Right lung (tissue), 10 donors: ENCODE measurements at places on chromosomes 3 and 15. TPM values are rescaled to one million over a fixed set of nuclear protein-coding genes. Genes with fewer than 3 reads are reported as not detected.

Gene ITGB5
- polyA plus RNA-seq: 45.8 TPM

DNA sequence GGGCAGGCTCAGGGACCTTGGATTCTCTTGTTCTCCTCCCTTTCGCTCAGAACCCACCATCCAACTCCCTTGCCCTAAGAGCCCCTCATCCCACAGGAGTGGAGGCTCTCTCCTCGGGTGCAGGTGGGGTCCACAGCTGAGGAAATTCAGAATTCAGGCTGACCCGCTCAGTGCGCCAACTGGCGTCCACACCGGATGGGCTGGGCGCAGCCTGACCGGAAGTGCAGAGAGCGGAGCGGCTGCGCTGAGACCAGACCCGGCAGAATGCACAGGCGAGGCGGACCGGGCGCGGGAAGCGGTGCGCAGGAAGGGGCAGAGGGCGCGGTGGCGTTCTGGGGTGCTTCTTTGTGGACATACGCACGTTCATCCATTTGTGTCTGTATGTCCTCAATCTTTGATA is 210.4 kb upstream of the NDN start:
- peak; percentile 10 for DNase-seq

DNA sequence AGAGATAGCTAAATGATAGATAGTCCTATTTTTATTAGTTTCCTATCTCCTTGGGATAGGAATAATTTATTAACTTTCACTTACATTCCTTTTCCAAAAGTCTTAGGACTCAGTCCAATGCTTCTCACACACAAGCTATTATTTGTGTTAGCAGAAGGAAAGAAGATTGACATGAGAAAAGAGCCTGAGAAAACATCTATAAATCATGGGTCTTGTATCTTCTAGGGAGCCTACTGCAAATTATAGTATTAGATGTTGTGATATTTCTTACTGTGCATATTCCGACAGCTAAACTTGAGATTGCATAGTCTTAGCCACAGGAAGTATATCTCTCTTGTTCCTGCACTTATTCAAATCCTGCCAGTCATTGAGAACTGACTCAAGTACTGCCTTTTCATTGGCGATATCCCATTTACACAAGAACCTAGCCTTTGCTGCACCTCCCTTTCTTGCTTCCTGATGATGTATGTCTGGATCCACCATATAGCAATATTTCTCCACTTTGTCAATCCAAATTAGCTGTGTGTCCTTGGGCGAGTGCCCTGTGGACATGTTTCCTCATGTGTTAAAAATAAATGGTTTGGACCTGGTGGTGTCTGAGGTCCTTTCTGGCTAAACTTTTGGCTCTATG is 245.1 kb upstream of the LMCD1 start:
- DNase-seq: no peak

DNA sequence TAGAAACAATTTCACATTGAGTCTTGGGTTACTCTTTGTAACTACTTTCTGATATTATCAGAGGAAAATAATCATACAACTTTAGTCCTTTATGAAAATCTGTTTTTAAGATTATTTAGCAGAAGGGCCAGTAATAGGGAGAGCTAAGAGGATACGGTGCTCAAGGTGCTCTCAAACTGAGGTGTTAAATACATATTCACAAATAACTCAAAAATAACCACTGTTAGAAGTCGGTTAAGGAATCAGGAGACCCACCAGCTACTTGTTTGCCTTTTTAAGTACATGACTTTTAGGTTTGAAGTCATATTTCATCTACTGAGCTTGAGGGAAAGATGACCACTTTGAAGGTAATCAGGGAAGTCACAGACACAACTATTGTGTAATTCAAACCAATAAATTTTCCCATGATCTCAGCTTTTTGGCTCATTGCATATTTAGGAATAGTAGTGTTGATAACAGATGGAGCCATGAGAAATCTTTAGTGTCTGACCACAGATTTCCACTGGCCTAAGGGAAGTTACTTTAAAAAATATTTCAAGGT is 1.4 kb upstream of the RSRC1 start:
- DNase-seq: no peak

- DNase-seq: no peak
Measured at GRCh38 chr3:54826251-54826691, 101.6 kb downstream of the LRTM1 start.

- DNase-seq: no peak
Measured at GRCh38 chr3:34258271-34258998, 460.0 kb downstream of the PDCD6IP start.

Gene PODXL2
- 11.6 TPM for polyA plus RNA-seq

DNA sequence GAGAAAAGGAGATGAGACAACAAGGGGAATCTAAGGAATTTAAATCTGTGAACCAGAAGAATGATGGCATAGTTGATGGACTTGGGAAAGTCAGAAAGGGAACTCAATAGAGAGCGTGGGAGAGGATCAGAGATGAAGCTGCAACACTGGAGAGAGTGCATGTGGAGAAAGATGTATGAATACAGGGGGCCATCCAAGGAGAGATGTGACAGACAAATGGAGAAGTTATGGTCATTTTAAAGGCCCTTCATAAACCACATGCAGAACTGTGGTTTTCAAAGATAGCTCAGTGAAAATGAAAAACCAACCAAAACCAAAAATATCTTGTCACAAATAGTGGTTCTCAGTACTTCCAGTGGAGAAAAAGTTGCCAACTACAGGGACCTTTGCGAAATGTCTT is 265.2 kb downstream of the SUCLG2 start:
- no peak for DNase-seq

Gene MTHFS
- polyA plus RNA-seq: 26.1 TPM

GRCh38 chr3:27752926-27753325 is 30.8 kb upstream of the EOMES start:
- DNase-seq: no peak

DNA sequence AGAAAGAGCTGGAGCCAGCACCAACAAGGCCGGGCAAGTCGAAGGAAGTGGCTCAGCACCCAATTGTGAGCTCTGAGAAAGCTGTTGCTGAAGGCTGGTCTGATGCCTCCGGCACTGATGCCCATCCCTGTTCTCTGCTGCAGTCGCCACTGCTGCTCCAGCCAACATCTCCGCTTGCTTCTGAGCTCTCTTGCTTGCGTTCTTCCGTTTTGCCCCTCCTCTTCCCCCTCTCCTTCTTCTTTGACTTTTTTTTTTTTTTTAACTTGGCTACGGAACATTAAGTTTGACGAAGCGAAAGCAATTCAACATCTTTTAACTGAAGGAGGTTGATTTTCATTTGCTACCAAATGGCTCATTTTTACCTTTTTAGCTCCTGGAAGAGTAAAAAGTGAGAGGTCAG is 442.9 kb downstream of the MCTP2 start:
- no peak for DNase-seq

DNA sequence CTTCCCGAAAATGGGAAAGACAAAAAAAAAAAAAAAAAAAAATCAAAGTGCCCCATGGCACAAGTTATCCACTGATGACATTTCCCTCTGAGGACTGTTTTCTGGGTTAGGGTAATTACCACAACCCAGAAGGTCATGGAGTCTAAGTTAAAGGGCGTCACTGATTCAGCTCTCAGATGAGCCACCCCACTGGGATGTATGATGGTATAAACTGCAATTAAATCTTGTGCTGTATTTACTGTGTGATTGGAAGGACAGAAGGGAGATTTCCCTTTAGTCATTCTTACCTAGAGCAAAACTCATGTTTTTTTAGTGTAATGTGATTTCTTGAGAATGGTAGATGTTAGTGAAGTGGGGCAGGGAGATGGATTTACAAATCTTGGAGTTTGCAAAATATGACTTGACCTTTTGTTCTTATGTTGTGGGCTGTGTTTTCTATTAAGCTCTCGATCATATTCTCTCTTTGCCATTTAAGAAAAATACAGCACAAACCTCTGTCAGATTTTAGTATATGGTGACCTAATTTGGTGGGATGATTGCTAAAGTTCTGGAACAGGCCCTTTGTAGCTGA is 244.2 kb downstream of the PTPRG start:
- no peak for DNase-seq

DNA sequence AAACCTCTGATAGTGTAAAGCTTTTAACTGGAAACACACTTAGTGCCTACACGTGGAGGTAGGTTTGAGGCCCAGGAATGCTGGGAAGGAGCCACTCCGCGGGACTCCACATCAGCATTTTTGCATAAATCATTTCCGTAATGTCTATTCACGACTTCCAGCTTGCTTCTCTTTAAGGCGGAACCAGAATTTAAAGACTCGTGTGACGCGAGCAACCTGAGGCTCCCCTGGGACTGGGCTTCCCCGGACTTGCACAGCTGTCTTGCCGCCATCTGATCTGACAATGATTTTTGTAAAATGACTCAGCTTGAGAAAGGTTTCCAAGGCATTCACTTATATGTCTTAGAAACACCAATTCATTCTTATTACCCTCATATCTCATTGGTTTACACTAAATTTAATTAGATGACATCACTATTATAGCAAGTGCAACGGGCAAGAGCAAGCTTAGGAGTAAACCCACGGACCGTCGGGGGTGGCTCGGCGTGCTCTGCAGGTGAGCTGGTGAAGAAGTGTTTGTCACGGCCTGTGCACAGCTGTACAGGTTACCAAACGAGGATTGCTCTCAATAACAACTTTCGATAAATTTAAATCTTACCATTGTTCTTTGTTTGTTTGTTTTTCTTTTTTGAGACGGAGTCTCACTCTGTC is 95.2 kb downstream of the CHSY1 start:
- DNase-seq: no peak

- DNase-seq: peak; percentile 48
Measured at GRCh38 chr3:68876112-68876713, 56.1 kb downstream of the TAFA4 start.

GRCh38 chr15:66290518-66290917 is 2.9 kb upstream of the DIS3L start:
- DNase-seq: no peak

Gene NR2E3
- polyA plus RNA-seq: 0.56 TPM
